Epithelial cell of proximal tubule (primary cell): ENCODE measurements at places on chromosomes 1 and 21.

DNA sequence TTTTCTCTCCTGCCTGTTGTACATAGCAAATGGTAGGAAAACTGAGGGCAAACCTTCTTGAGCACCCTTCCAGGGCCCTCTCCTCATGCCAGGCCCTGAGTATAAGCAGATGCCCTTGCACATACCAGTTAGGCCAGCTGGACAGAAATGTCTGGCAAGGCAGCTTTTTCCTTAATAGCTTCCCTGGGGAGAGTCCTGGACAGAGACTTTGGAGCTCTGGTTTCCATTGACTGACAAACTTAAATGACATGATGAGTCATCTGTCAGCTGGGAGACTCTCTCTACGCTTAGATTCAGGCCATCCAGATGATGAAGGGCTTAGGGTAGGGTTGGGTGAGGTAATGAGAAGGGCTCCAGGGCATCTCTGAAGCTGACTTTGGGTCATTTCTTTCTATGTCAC is 317.5 kb downstream of the ASTN1 start:
- DNase-seq: no peak

GRCh38 chr1:172125812-172126430 is 284.6 kb downstream of the DNM3 start:
- no peak for DNase-seq

DNA sequence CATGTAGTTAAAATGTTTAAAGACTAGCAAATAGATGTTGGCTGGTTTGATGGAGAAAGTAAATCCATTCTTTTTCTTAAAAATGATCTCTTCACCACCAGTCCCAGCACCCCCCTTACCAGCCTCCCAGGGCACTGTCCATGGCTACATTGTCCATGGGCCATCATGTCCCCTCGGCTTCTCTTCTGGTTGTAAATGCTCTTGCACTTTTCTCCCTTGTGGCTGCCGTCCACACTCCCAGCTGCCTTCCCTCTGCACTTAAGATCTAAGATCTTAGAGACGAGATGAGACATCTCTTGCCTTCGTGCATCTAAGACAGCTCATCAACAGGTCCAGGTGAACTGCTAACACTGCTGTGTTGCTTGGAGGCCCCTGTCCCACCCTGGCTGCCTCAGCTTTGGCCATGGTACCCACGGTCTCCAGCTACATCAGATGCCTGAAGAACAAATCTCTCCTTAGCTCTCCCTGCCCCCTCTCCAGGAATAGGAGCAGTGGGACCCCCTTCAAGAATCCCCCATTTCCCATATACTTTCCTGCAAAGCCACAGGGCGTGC is 11.1 kb downstream of the CAPN2 start:
- DNase-seq: no peak

DNA sequence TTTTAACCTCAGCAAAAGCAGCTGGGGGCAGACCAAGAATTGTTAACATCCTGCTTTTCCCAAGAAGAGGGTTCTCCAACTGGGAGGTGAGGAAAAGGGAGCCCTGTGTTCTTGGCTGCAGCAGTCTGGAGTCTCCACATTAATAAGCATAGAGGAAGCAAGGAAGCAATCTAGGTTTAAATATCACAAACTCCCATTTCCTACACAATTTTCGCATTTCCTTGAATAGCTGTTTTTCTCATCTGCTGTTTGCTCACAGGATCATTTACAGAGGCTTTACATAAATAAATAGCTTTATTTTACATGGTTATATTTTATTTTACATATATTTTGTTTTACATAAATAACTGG is 124.0 kb downstream of the TRIM33 start:
- no peak for DNase-seq

DNA sequence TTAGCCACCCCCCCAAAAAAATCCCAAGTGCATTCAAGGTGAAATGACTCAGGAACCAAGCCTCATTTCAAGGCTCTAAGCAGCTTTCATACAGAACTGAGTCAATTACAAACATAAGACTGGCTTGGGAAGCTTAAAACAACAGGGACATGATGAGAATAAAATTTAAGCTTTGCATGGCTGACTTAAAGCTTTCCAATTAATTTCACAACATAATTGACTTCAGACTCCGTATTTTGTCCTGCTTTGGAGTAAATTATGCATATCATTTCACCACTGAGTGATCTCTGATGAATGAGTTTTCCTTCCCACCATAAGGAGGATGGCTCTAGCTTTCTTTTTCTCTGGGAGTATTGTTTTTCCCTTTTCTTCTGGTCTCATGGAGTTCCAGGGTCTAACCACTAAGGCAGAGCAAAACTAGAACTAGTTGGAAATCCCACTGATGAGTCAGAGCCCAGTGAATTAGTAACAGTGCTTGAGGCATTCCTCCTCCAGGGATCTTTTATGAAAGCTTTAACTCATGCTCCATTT is 72.8 kb downstream of the XCL2 start:
- peak; percentile 97 for DNase-seq

DNA sequence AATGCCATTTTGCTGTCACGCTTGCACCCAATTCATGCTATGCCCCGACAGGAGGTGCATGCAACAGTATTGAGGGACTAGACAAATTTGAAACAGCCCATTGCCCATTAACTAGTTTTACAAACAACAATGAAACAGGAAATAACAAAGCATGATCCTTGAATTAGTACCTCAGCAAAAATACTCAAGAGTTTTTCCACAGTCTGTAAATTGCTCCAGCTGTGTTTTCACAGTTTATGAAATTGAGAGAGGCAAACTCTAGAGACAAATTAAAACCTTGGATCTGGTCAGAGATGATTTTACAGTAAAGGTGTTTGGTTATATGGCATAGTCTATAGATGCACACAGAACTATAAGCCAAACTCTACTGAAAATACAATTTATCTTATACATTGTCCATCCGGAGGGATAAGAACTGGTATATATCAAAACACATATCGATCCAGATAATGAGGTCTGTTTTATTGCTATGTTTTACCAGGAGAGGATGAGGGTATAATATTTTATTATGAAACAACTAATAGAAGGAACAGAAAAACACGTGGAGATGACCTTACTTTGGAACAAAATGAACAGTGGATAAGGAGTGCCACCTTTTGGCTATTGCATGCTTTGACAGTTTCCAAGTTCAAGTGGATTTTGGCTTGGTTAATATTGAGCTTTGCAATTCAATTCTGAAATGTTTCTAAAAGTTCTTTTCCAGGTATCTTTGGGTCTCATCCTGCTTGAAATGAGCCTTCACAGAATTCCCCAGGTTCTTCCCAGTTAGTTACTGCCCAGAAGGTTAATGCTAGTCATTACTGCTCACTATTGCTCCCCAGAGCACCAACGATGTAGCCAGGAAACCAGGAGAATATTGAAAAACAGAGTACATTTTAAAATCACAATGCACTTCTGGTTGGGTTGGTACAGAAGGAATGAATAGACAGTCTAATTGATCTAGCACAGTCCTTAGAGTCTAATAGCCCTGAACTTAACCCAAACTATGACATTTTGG is 45.7 kb downstream of the ZC3H11B start:
- no peak for DNase-seq

DNA sequence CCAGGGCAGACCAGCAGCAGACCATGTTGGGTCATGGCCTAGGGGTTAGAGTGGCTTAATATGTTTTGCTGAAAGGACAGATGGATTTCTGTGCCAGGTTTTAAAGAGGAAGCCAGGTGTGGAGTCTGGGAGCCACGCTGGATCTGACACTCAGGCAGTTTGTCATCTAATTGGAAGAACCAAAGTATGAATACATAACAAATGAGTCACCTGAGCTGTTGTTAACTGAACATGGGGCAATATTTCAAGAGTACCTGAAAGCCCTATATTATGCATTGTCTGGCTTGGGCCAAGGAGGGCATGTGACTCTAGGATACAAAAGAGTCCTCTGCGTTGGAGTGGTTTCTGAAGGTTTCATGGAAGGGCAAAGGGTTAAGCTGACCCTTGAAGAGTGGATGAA is 70.6 kb downstream of the LMO4 start:
- peak; percentile 1 for DNase-seq

GRCh38 chr1:59046730-59047157 is 250.2 kb upstream of the FGGY start:
- DNase-seq: no peak

- no peak for DNase-seq
Observed at GRCh38 chr21:18244671-18245463, at the start of gene CHODL. Gene CHODL (plus strand): TSS chr21:18244833. CDS start chr21:18245224, 391 bp downstream.

DNA sequence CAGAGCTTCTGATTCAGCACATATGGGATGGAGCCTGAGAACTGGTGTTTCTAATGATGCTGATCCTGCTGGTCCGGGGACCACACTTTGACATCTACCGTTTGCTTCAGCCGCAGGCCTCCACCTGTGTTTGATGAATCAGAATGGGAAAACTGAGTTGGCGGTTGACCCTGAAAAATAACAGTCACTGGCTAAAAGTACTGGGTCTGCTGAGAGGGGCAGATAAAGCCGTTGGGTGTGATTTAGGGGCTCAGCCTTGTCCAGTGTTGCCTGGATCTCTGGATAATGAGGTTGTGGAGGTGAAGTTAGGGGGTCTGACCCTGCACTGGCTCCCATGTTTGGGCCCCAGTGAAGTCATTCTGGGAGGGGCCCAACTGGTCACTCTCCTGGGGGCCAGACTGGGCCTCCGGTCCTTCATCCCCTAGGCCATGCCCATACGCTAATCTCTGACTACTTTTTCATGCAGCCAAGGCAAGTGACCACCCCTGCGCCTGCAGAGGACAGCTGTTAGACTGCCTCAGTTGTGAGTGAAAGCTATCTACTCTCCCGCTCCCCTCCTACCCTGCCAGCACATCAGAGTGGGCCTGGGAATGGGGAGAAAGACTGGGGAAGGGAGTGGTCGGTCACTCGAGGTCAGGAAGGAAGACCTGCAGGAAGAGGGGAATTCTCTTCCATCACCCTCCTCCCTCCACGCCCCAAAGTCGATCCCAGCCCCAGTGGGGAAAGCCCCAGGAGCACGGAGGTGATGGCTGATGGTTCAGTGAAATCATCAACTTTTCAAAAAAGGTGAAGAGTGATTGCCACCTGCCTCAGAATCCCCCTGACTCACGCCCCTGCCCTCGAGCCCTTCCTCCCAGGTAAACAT is 27.7 kb downstream of the VASH2 start:
- DNase-seq: no peak

GRCh38 chr21:29800056-29800455 is 139.7 kb downstream of the GRIK1 start:
- no peak for DNase-seq

DNA sequence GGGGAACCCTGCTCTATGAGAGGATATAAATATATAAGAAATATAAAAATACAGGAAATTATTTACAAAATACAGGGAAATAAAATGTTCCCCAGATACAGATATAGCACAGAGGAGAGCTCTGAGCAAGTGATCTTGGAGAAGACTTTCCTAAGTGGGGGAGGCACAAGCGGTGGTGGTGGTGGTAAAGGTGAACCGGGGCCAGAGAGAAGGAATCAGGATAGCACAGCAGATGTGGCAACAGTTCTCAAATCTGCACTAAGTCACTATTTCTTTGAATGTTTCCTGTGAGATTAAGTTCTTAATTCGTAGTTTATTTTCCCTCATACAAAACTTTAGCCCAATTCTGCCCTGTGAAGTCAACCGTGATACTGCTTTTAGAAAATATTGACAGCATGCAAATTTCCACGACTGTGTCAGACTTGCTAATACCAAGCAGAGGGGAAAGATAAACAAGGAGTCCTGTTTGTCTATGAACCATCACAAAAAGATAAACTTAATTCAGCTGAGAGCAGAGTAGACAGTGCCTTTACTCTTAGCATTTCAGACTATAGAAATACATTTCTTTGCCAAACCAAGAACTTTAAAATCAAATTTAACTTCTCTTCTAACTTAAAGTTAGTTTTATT is 237.5 kb upstream of the POGK start:
- no peak for DNase-seq

DNA sequence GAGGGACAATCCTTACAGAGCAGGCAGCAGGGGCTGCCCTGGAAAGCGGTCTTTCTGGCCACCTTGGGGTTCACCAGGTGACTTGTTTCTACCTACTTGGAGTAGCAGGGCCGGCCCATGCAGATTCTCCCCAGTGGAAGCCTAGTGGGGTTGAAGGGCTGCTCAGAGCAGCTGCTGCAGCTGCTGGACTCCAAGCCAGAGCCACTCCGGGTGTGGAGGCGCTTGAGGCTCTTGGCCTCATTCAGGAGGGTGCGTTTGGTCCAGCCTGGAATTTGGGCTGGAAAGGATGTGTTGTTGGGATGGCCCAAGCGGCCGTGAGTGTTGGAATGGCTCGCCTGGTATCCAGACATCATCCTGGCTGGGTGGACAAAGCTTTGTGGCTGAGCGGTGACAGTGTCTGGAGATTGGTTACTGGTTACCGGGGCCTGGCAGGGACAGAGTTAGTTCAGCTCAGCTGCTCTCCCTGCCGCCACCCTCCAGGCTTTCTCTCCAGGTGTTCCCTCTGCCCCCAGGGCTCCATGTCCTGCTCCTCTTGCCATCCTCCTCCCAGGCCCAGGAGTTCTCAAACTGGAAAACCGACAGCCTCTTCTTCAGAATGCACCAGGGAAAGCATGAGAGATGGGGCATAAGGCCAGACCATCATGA is 14.2 kb upstream of the HSPG2 start:
- DNase-seq: no peak

DNA sequence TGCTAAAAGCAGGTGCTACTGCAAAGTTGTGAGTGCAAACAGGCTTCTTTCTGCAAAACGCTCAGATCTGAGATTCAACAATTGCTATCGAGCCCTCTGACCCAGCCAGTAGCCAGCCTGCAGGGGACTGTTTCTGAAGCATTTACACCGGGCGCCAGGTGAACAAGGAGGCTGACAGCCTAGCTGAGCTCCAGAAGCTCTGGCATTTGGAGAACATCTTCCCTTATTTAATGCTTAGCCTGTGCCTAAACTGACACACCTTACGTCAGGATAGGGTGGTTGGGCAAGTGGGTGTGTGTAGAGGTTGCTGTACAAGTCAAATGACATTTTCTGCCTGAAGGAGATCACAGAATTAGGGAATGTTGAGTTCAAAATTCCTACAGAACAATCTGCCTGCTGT is 15.8 kb upstream of the PLA2G2C start:
- DNase-seq: no peak

- DNase-seq: no peak
Observed at GRCh38 chr1:178727014-178727895, 2.2 kb downstream of the RALGPS2 start.

DNA sequence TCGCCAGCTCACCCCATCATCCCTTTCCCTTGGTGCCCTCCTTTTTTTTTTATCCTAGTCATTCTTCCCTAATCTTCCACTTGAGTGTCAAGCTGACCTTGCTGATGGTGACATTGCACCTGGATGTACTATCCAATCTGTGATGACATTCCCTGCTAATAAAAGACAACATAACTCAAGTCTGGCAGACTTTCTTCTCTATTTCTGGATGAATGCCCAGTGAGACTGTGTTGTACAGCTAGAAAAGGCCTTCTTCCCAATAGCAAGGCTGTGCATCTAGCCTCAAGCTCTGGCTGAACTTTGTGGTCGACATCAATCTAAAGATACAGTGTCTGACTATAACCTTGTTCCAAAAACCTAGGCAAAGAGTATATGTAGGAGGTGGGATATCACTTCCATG is 6.4 kb downstream of the IL24 start:
- no peak for DNase-seq
